ENCODE measurements at places on chromosomes 5 and 9.

DNA sequence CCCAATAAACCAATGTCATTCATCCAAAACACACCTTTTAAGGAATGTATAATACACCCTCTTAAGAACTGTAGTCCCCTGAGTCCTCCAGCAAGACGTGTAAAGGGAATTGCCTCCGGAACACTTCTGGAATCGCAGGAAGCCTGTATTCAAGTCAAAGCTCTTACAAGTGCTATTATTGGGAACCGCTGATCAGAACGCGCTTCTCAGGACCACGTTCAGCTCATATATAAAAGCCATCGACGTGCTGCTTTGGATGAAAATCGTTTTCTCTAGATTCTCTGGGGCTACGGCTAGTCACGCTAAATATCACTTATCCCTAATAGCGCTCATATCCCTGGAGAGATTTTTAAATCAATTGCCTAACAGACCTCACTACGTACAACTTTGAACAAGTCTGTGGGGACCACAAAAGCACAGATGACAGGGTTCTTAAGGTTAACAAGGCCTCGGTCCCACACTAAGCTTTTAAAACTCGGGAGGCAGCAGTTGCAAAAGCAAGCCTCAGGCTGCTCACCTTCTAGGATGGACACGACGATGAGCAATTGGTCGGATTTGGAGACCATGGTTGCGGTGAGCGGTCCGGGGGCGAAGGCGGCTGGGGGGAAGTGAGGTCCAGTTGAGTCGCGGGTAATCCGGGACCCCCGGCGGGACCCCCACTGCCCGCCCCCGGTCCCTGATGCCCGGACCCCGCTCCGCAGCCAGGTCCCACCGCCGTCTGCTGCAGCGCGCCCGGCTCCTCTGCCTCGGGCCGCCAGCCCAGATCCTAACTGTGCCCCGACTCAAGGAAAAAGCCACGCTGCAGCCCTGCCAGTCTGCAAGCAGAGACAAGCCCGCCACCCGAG is 548 bp downstream of the CEP120 start:
- no peak for DNase-seq

GRCh38 chr9:82920154-82920553 is 142.8 kb downstream of the RASEF start:
- no peak for DNase-seq

GRCh38 chr5:40312205-40312604 is 367.5 kb upstream of the PTGER4 start:
- DNase-seq: no peak

GRCh38 chr9:31034311-31034710 is 1350.1 kb upstream of the ACO1 start:
- no peak for DNase-seq

DNA sequence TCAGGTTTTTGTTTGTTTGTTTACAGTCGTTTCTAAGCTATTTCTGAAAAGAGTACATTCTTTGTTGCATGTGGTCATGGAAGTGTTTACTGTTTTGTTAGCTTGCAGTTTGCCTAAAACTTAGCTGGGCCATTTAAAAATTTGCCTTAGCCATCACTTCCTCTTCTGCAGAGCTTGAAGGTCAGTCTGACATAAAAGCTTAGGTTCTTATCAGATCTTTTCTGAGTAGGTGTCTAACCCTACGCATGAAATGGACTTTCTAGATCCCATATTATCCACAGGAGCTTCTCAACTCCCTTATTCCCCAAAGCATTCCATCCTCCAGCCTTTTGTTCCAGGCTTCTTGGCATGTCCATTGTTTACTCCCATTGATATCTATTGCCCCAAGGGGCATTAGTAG is 90.3 kb downstream of the AP3B1 start:
- DNase-seq: no peak

- no peak for DNase-seq
Measured at GRCh38 chr9:113616116-113616515, 152.6 kb downstream of the RGS3 start.

DNA sequence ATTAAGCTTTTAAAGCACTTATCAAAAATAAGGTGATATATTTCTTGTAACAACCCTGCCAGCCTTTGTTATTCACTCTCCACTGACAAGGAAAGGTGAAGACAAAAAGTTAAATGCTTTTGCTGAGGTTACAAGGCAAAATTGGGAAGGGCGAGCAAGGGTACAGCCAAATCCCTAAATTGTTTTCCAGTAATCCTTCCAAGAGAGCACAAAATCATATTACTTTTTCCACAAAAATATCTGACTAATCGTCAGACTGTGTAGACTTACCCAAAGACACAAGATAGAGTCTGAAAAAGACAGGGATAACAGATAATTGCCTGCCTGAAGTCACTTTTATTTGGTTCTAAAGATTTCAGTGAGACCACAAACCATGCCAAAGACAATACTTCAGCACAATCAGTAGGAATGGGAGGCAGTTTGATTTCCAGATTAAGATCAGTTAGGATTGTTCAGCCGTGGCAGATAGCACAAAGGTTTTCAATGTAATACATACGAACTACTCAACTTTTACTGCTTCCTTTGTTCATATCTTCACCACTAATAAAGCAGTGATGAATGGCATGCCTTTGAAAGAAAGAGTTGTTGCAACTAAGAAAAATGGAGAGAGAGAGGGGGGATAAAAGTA is 383.8 kb upstream of the TUSC1 start:
- no peak for DNase-seq

DNA sequence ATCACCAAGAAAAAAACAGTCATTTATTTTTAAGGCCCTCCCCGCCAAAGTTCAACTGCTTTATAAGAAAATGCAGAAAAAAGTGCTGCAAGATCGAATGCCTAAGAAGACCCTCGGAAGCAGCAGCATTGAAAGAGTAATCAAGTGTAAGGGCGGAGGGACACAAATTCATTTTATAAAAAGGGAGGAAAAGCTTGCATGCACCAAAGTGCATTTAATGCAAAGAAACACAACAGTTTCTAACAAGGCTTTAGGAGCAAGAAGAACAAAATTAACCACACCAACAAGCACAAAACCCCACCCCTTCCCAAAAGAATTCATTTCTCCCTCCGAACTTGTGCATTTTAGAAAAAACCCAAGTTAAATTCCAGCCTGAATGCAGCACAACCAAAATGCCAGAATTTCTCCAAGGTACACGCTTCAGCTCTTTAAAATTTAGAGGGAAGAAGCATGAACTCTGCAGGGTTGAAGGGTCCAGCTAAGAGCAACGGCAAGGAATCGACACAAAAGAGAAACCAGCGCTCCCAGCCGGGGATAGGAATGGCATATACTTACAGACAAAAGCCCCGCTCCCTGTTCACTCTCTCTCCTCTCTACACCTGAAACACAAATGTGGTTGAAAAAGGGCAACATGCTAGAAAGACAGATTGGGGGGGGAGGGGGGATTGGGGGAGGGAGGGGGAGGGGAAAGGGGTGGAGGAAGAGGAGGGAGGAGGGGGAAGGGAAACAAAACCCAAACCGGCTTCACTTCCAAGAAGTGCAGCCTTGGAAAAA is at the start of gene NREP:
TSS of gene NREP (minus strand) at position 614 of the 774 bp plus-strand sequence. CDS start 1,422 bp downstream, outside the sequence.
- DNase-seq: no peak

DNA sequence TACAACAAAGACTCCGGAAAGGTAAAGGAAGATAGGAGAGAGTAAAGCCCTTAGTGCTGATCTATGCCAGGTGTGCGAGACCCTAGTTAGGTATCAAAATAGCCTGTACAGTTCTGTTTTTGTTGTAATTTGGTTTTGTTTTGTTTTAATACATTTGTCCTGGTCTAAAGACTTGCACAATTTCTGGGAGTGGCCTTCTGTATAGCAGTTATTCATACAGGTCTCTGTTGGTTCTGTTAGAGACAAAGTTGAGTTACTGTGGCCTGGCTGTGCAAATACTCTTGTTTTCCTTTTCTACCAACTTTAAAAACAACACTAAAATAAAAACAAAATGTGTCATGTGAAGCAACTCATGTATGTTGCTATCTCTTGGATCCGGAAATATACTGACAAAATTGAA is 163.6 kb downstream of the COMMD10 start:
- DNase-seq: no peak

Measured in activated CD4-positive, alpha-beta T cell treated with anti-CD3 and anti-CD28 coated beads for 1 hour (primary cell).